ENCODE measurements at places on chromosomes 3 and 15.
A peak's percentile ranks its signal among the peaks of the same experiment; 100 is the strongest.

GRCh38 chr3:67883766-67884165, 229.4 kb upstream of the SUCLG2 start:
- DNase-seq: no peak

DNA sequence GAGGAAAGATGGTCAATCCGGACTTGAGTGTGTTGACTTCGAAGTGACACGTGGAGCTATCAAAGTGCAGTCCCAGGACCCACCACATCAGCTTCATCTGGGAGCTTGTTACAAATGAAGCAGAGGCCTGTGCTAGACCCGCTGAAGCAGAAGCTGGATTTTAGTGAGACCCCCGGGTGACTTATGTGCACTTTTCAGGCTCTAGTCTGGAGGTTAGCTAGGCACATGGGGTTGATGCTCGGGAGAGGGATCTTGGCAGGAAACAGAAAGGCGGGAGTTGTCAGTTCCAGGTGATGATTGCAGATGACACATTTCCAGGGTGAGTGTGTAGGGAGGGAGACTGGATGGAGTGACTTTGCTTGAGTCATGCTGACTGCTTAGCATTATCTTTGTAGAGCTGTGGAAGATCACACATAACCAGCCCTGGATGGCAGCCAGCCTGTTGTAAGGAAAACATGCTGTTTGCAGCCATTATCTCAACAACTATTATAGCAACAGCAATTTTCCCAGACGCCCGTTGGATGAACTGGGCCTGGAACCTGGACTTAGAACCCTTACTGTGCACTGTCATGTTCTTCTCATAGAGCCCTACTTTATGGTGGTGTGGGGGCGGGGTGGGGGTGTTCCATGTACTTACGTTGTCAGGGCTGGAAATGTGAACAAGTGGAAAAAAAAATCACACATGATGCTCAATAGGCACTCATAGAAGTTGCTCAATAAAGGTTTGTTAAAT, 122.4 kb downstream of the THSD4 start:
- no peak for DNase-seq

DNA sequence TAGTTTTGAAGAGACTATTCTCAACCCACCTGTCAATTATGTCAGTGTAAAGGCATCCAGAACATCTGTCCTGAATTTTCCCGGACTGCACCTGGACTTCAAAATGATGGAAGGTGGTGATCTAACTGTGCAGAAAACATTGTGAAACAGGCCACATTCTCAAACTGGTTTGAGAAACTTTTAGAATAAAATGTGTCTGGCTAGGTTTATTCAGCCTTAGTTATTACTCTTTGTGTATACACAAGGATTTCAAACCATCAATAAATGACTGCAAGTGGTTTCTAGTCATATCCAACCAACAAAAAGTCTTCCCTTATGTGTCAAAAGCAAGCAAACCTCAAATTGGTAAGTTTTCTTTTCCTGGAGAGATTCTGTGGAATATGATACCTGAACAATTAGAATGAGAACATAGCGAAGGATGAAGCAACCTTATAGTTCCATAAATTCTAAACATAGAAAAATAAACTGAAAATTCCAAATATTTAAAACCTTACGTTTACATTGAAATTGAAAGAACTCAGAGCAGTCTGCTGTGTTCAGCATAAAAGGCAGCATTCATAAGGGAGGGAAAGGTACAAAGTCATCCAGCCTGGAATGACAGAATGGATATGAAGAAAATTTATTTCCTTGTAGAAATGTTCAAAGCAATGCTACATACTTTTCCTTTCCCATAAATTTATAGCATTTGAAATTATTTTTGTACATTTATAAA, 306.6 kb upstream of the TGFBR2 start:
- no peak for DNase-seq

DNA sequence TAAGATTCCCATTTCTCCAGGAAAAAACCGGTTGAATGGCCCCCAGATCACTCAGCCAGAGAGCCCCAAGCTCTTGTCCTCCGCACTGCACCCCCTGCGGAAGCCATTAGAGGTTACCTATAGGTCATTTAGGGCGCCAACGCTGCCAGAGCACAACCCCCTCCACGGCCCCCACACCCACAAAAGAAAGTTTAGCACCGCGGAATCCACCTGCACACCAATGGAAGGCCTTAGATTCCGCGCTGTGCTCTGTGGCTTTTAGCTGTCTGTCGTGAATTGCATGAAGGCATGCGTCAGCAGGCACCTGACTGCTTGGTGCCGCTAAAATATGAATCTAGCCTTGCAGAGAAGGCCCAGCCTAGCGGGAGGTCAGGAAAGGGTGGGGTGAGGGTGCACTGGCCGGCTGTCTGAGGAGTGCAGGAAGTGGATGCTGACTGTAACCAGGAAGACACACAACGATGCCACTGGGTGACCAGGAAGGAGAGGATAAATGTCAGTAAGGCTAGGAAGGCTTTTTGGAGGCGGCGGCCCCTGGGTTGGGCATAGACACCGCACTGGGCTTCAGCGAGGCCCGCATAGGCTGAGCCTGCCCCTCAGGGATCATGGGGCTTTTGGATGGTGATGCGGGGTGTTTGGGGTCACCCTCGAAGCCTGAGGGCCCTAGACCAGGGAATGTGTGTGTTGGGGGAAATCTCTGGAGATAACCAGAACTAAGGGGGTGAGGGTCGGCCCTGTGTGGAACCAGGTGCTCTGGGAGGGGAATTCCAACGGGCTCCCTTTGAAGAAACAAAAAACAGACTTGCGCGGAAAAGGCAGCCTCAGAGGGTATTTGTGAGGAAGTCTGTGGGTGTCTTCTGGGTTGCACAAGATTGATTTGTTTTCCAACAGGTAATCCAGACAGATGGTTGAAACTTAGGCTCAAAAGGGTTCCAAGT, 976 bp upstream of the NUP210 start:
- DNase-seq: peak; percentile 77

- no peak for DNase-seq
These were observed 208.4 kb upstream of the CGNL1 start for GRCh38 chr15:57167821-57168395.
